ENCODE measurements at places on chromosomes 3 and 15.

- no peak for DNase-seq
Measured at GRCh38 chr3:27467545-27467944, 16.6 kb downstream of the SLC4A7 start.

GRCh38 chr15:77285057-77285997 lies 134.6 kb downstream of the PEAK1 start:
- DNase-seq, result no peak

GRCh38 chr3:35777065-35777464 lies 137.7 kb downstream of the ARPP21 start:
- no peak for DNase-seq

GRCh38 chr15:54681584-54681983 lies 515.2 kb downstream of the RSL24D1 start:
- no peak for DNase-seq

DNA sequence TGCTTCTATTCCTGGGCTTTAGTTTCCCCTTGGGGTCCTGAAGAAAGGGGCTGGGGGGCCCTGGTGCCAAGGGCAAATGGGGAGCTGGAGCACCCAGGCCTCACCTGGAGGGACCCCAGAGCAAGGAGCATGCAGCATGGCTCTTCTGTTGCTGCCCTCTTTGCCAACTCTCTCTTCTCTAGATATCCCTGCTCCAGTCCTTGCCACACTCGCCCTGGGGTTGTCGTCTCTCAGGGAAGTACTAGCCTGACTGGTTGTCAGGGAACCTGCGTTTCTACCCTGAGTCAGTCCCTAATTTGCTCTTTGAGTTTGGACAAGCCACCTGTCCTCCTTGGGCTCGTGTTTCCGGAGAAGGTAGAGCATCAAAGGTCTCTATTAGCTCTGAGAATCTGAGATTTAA lies 63.7 kb upstream of the UBE2Q2 start:
- no peak for DNase-seq

- no peak for DNase-seq
Measured at GRCh38 chr15:49024840-49025239, 21.4 kb downstream of the SECISBP2L start.

GRCh38 chr3:37224879-37225278 lies 50.5 kb upstream of the LRRFIP2 start:
- DNase-seq, result no peak

DNA sequence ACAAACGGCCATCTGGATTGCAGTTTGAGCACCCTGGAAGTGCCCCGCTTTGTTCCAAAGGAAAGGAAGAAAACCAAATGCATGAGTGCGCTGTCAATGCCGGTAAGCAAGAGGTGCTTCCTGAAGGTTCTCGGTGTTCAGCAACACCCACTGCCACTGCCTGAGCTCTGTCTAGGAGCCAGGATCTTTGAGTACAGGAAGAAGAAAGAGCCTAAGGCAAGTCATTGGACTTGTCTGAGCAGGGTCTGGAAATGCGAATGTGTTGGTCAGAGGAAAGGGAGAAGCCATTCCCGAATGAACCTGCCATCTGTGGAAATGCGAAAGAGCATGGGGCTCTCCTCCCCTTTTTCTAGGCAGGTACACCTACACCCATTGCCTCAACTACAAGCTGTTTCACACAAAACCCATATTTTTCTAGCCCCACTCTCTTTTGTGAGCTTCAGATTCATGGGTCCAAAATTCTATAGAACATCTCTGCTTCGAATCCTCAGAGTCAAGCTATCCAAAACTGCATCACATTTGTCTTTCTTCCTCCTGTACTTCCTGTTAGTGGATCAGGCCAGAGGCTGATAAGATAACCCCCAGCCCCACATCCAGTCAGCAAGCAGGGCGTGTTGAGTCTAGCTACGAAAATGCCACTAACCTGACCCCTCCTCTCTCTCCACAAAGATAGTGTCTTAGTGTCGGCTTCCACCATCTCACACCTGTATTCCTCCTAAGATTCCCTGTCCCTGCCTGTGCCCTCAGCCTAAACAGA lies 55.6 kb upstream of the C15orf61 start:
- no peak for DNase-seq

GRCh38 chr3:172294223-172294806 lies 153.9 kb downstream of the GHSR start:
- DNase-seq, result no peak

GRCh38 chr3:9361691-9362388 lies 1.0 kb upstream of the THUMPD3 start:
- no peak for DNase-seq

DNA sequence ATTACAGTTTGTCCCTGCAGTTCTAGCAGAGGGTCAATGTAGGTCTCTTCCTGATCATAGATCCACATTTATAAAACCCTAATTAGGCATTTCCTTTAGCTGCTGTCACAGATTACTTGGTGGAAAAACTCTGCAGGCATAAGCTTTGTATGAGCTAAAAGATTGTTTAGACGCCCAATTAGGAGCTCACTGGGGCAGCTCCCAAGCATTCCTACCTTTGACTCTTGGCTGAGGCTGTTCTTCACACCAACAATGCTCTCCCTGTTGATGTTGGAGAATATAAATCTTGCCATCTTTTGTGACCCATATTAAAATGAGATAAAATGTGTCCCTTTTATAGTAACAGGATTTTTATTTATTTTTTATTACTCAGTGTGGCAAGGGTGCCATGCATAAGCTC lies 148.3 kb upstream of the TRIM42 start:
- DNase-seq, result no peak

DNA sequence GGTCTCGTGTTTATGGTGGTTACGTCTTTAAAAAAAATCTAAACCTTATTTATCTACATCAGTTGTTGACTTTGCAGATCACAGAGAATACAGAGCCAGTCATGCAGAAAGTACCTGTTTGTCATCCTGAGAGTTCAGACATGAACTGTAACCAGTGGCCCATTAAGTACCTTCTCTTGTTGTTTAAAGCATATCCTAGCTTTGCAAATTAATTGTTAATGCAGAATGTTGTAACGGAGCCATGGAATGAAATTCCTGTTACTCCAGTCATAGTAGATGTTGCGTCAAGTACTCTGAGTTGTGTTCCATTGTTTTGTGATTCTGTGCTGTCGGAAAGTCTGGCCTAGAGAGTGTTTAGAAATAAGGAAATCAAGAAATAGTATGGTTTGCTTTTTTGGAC lies 205.2 kb downstream of the RBMS3 start:
- no peak for DNase-seq

DNA sequence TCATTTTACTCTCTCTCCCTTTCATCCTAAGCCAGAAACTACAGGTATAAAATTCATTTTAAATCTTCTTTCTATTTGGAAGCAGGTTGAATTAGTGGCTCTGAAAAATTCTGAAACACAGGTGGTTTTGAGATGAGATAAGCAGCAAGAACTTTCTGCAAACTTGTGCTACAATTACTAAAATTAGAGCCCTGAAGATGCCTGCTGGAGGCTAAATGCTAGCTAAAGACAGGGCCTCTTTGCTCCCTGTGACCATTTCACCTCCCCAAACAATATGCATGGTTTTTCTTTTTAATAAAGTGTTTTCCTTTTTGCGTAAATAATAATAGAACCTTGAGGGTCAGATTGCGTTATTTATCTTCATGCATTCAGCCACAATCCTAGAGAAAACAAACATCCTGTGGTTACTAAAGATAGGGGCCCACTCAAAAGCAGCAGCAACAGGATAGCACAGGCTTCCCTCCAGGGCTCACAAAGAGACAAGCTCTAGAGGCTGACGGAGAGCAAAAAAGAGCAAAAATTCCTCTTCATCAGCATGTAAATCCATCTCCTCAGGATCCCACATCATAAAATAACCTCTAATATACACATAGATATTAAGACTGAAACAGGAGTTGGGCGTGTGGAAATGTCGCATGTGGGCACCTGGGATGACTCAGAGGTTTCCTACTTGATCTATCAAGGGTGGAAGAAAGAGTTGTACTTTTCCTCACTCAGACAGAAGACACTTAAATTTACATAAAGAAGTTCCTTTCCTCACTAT lies 26.5 kb upstream of the CP start:
- DNase-seq, result no peak

DNA sequence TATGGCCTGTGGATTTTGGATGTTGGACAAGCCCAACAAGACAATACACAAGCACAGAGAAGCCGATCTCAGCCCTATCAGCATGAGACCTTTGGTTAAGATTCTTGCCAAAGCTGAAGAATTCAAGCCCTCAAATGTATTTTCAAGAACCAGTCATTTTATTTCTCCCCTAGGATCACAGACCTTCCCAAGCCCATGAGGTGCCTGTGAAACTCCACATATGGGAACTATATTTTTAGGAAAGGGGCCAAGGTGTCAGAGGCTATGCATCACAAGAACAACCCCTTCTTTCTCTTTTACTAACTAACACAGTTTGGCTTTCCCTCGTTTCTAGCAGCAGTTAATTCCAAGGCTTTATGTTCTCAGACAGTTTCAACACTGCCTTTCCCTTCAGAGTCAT lies 364.5 kb downstream of the MAGI1 start:
- DNase-seq, result no peak

DNA sequence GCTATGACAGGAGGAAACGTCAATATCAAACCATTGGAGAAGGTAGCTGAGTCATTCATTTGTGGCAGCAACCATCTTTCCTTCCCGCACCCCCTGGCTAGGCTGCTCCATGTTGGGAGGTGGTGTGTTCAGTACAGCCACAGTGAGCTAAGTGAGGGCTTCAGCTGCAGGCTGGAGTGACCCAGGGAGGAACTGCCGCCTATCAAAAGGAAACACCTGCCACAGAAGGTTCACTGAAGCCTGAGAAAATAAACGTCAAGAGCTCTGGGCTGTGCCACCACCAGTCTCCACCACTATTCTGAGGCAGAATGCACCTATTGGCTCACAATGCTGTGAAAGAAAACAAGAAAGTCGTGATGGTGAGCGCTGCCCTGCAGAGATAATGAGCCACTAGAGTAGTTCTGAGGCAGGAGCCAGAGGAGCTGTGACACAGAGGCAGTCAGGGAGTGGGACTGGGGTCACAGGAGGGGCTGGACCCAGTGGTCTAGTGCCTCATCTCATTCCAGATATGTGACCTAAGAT lies 34.8 kb upstream of the CD47 start:
- DNase-seq, result peak; percentile 85

DNA sequence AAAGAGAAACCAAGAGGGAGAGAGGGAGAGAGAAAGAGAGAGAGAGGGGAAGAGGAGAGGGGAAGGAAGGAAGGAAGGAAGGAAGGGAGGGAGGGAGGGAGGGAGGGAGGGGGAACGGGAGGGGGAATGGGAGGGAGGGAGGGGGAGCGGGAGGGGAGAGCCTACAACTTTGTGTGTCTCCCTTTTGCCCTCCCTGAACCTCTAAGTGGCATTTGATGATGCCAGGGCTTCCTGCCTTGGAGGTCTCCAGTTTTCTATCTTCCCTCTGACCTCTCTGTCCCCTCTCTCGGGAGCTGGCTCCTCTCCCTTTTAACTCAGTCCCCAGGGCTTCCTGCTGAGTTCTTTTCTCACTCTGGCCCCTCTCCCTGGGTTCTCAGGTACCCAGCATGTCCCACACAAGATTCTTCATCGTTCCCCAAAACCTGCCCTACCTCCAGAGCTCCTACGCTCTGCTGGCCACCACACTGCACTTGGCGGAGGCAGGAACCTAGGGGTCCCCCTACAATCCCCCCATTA lies 12.5 kb upstream of the FAM174B start:
- no peak for DNase-seq

GRCh38 chr15:33330931-33331330 lies 20.2 kb downstream of the RYR3 start:
- DNase-seq, result no peak

- no peak for DNase-seq
Measured at GRCh38 chr15:35186346-35186745, 101.3 kb upstream of the NANOGP8 start.

DNA sequence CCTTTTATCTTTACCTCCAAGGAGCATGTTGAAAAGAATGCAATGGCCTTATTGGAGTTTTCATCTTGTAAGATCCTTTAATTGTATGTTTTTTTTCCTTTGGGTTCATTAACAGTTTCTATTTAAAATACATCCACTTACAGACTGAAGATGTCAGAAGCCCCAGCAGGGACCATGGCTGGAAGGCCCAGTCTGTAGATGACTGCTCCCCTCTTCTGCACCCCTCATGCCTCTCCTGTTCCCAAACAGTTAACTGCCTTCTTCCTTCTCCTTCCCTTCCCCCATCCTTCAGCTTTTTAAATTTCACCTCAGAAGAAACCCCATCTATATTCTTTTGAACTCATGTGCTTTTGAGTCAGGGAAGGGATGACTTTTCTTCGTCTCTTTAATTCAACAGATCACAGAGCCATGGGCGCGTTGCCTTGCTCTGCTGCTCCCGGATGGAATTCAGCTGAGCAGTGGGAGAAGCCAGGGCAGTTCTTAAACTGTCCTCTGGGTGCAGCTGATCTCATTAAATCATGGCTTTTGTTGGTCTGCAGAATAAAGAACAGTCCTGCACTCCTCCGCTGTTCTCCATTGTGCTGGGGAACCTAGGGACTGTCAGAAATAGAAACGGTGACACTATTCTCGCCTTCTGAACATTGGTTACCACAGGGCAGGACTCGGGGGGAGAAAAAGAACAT lies 71.5 kb upstream of the EIF1B start:
- DNase-seq, result no peak

- DNase-seq, result no peak
Measured at GRCh38 chr3:42655980-42656679, 2.6 kb downstream of the ZBTB47 start.

DNA sequence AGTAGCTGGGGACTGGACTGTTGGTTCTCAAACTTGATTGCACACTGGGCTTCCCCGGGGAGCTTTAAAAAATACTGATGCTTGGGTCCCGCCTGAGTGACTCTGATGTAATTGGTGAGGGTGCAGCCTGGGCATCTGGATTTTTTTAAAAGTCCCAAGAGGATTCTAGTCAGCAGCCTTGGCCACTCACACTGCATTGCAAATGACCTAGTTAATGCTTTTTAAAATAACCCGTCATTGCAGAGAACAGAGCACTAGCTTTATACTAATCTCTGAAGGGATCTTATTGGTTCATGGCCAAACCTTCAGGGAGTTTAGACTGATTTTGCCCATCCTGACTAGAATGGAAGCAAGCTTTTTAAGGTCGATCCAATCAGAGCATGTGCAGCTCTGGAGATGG lies 310.6 kb upstream of the PROK2 start:
- no peak for DNase-seq

DNA sequence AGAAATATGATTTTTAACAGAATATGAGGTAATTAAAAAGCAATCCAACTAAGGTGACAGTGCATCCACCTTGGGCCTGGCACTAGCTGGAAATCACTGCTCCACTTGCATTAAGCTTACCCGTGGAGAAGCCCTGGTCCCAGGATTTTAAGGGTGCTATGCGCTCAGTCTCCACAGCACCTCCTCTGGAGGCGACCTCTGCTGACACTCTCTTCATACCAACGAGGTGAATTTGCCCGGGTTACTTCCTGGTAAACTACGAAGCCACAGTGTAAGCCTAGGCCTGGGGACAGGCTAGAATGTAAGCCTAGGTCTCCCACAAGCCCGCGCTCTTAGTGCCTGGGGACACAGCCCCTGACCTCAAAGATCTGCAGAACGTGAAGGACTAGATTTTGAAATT lies 793 bp downstream of the APOD start:
- DNase-seq, result no peak

All from CD4-positive, alpha-beta T cell (primary cell).